ENCODE measurements at places on chromosomes 3 and 15.

DNA sequence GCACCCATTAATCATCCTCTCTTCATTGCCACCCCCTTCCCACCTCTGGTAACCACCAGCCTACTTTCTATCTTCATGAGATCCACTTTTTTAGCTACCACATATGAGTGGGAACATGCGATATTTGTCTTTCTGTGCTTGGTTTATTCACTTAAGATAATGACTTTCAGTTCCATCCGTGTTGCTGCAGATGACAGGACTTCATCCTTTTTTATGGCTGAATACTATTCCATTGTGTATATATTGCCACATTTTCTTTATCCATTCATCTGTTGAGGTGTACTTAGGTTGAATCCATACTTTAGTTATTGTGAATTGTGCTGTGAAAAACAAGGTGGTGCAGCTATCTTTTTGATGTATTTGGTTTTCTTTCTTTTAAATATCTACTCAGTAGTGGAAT, 53.3 kb upstream of the NR2C2 start:
- no peak for DNase-seq

DNA sequence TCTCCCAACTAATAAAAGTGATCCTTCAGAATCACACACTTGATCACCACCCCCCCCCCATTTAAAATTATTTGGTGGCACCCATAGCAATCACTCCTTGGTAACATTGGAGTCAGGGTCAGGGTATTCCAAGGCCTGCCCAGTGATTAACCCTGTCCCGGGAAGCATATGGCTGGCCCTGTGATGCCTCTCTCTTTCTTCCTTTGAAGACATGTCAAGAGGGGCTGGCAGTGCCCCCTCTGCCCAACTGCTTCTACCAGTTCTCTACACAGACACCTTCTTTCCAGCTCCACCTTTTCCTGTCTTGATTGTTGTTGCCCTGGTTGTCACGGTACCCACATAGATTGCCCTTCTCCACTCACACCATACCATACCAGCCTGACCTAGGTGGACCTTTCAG, 30.9 kb upstream of the MANF start:
- DNase-seq, result no peak

DNA sequence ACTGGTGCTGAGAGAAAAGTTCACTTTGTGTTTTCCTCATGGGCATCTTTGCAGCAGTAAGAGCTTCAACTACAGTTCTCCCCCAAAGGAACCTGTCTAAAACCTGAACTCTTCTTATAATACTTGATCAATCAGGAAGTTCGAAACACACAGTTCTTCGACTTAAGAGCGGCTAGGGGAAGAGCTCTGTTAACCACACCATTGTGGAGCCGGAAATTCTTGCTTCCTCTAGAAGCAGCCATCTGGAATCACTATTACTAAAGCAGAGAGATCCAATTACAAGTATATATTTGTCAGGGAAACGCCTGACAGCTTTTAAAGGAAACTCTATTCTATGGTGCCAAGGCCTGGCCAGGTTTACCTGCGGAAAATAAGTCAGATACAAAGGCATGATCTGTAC, 337.3 kb upstream of the CBLB start:
- no peak for DNase-seq

GRCh38 chr15:42547918-42548248, 710 bp downstream of the LRRC57 start:
- no peak for DNase-seq

- no peak for DNase-seq
These were observed 32.2 kb upstream of the GANC start for GRCh38 chr15:42240823-42241222.

- DNase-seq, result no peak
These were observed 176.8 kb downstream of the ABHD5 start for GRCh38 chr3:43867436-43868072.

DNA sequence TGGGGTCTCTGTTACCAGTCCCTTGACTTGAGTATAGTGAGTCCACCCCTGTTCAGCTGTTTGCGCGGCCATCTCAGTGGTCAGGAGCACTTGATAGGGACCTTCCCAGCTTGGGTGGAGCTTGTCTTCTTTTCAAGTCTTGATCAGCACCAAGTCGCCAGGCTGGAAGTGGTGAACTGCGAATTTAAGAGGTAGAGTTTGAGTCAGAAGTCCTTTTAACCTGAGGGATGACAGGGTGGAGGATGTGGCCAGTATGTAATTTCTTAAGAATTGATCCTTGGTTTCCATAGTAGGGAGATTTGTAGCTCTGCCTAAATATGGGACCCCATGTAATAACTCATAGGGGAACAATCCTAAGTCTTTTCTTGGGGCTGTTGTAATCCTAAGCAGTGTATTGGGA, 86.3 kb upstream of the XCR1 start:
- DNase-seq, result no peak

DNA sequence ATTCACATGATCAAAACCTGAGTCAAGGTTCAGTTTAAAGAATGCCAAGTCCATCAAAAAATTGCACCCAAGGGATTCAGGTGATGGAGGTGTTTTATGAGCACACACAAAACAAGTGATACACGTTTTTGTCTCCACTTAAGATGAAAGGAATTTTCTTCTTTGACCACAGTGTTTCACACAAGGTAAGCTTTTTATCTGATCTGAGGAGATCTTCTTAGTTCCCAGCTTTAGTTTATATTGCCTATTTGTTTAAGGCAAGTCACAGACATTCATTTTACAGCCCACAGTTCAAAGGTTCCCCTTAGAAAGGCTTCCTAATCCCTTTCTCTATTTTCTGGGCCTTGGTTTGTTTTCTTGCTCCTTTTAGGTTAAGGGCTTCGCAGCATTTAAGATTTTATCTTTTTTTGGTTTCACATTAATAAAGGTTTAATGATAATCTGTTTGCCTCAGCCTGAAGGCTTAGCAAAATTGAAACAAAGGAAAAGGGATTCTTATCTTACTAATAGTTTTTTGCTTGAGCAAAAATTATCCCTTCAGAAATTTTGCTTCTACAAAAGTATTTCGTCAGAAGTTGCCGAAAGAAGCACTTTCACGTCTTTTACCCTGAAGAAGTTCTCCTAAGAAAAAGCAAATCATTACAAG, 420.5 kb upstream of the NAALADL2 start:
- no peak for DNase-seq

DNA sequence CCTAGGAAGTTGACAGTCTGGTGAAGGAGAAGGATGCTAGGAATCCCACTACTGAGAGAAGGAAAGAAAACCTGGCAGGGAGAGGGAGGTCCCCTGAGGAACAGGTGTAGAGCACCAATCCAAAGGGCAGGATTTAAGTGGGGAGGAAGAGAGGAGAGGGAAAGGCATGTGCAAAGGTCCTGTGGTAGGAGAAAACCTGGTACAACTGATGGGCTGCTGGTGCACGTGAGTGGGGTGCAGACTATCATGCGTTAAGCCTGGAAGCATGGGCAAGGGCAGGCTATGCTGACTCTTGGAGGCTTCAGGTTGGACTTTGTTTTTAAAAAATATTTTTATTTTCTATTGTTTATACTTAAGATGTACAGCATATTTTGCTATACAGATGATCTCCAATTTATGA, 209.6 kb downstream of the PDZRN3 start:
- no peak for DNase-seq

DNA sequence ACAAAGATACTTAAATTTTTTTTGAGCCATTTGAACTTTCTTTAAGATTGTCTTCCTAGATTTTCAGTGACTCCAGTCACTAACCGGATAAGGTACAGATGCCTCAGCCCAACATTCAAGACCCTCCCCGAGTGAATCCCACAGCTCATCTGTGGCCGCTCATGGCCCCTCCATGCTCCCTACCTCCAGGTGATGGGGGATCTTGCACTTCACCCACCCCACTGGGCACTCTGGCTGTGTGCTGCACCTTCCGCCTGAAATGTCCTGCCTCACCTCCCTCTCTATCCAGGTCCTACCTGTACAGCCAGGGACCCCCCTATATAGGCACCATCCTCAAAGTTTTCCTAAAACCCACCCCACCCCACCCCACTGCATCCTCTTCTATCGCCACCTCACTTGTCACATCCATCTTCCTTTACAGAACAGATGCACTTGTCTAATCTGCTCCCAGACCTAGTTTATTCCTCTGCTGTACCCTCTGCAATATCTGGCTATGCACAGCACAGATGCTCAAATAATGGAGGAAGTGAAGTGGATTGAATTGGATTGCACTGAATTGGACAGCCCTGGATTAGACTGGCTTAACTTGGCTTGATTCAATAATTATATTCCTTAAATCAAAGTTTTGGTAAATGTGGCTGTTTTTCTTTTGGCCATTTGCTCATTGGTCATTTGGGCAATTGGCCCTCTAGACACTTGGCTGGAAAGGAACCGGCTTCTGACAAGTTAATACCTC, 24.5 kb downstream of the NTRK3 start:
- DNase-seq, result no peak

DNA sequence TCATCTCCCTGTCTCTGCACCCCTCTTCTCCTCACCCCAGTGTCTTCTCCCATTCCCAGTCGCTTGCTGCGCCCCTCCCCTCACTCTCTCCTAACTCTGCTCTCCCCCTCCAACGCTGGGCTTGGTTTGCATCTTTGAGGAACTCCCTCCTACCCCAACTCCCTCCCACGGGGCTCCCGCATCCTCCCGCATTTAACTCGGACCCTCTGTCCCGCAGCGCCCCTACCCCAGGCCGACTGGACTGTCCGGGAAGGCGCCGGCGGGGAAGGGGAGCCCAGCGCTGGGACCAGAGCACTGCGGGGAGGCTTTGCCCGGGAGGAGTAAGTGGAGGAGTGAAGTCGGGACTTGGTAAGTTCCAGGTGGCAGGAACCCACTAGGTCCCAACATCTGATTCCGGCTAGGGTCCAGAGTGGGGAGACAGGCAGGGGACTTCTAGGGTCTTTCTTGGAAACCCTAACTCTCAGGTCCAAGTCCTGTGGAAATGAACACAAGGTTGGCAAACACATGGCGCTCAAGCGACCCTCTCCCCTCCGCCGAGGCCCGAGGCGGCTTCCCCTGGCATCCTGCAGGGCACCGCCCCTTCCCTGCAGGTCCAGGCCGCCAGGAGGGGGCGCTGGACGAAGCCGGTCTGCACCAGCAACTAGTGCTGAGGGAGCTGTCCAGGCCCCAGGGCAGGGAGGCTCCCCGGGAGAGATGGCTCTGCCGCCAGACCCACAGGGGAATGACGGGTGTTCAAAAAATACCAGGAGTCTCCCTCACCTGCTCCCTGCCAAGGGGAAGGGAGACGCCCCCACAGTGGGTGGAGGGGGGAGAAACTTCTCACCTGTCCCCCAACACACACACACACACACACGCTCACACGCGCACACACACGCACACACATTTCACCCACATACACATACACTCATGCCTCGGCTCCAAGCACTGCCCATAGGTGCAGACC, 53.2 kb downstream of the LHFPL4 start:
- DNase-seq, result peak; percentile 68

- no peak for DNase-seq
These were observed 34.8 kb downstream of the MCF2L2 start for GRCh38 chr3:183393625-183394024.

DNA sequence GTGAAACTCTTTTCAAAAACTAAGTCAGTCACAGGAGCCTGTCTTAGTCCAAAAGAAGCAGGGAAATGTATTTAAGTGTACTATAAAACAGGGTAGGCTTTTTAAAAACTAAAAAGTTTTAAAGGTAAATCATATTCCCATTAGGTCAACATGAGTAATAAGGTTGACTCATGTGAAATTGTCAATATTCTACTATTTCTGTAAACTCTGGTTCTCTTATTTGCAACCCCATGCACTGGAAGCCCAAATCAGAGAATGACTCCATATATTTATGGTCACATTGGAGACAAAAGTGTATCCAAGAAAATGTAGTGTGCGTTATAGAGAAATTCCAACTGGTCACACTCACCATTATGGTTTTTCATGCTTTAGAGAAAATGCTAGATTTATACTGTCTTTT, 600.3 kb upstream of the TGFBR2 start:
- no peak for DNase-seq

DNA sequence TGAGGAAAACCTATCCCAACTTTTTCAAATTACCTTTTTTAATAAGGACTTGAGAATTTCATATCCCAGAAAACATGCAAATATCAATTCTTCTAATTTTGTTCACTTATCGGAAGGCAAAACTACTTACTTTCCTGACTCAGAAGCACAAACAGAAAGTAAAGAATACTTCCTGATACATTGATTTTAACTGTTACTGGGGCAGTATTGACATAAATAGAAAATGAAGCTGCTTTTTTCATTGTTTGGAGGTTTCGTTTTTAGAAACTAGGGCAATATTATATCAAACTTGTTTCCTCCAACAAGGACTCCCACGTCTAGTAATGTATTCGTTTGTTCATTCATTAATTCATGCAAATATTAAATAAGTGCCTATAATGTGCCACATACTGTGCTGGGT, 19.1 kb downstream of the PAQR9 start:
- DNase-seq, result no peak

GRCh38 chr15:44188795-44189194, 6.3 kb downstream of the FRMD5 start:
- no peak for DNase-seq

DNA sequence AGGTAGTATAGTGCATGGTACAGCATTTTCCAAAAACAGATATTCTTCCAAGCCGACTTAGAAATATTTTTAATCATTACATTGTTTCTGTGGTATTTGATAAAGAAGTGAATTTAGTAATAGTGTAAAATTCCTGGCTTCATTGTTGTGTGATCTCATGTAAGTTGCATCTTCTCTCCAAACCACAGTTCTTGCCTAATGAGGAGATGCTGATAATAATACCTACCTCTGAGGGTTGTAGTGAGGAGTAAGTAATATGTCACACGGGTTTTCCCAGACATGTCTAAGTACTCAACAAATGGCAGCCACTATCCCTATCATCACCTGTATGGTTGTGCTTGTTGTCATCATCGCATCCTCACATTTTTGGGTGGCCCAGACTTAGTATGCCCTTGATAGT, 167.3 kb downstream of the SLCO3A1 start:
- DNase-seq, result no peak

DNA sequence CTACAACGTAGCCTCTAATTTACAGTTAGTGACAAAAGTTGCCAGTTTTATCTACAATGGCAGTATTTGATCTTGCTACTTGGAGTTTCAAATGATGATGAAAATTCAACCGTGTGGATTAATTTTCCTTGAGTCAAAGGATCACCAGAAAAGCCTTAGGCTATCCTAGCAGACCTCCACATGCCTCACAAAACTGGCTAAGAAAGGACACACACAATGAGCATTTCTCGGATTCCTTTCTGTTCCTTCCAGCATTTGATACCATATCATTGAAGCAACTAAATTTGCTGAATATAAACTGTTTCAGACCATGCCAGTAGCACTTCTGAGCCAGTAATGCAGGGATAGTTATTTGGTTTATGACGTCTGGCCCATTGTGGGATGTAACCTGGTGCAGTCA, 587.4 kb upstream of the MDFIC2 start:
- no peak for DNase-seq

GRCh38 chr3:7700977-7701376, 800.6 kb upstream of the LMCD1 start:
- no peak for DNase-seq

DNA sequence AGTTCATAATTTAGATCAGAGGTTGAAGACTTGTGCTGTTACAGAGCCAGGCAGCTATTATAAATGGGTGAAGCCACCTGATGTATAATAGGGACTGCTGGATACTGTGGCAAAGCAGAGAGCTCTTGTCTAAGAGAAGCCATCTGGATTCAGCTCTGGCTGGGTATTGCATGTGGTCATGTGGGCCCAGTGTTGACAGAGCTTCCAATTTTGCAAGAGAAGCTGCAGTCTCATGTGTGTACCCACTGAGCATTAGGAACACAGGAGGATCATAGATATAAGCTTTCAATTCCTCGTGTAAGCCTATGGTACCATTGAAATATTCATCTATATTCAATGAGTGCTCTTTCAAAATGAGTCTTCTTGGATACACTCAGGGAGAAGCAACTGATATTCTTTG, 303.9 kb upstream of the SLCO3A1 start:
- no peak for DNase-seq

- no peak for DNase-seq
These were observed 35.3 kb downstream of the COMMD2 start for GRCh38 chr3:149716984-149717383.

Measured in activated naive CD4-positive, alpha-beta T cell treated with anti-CD3 and anti-CD28 coated beads, Interleukin-2, amount 50 U/mL, for 16 hours (primary cell).